ENCODE measurements at places on chromosomes 7 and 10.

GRCh38 chr7:94374721-94375566, 19.8 kb upstream of the COL1A2 start:
- peak; percentile 85 for DNase-seq

DNA sequence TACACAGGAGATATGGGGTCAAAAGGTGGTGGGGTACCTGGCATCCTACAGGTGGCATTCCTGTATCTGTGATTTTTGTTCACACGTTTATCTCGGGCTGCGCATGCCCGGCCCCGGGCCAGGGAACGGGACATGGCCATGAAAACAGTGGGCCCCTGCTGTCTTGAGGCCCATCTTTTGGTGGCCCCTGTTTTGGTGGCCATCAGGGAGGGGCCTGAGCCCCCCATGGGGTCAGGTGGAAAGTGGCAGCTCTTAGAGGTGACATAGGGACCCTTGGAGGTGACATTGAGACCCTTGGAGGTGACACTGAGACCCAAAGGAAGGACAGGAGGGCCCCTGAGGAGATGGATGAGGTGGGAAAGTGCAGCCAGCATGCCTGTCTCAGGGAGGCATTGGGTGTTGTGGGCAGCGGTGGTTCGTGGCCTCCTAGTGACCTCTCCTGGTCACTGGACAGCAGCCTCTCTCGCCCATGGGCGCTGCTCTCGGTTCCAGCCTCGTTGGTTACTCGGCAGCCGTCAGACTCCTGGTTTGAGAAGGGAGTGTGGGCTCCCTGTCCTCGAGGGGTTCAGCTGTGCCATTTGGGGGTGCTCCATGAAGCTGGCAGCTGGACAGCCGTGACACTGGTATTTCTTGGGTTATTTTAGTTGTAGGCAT, 39.9 kb downstream of the INPP5A start:
- DNase-seq, result no peak

- no peak for DNase-seq
Observed at GRCh38 chr7:109091042-109091441, 521.4 kb downstream of the DNAJB9 start.

DNA sequence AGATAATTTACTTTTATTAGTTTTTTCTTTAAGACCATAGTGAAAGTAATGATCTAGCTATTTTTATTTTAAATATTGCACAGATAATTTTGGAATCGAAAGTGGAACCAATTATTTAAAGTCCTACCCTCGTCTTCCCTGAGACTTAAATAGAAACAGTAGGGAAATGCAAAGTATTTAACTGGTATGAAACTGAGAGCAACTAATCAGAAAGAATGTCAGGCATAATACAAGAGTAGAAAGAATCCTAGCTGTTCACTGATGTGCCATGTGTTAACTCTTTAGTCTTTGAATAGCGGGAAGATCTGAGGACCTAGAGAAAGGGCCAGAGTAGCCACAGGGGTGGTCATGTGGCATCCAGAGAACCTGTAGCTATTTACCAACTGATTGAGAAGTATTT, 630.0 kb downstream of the NRG3 start:
- no peak for DNase-seq

DNA sequence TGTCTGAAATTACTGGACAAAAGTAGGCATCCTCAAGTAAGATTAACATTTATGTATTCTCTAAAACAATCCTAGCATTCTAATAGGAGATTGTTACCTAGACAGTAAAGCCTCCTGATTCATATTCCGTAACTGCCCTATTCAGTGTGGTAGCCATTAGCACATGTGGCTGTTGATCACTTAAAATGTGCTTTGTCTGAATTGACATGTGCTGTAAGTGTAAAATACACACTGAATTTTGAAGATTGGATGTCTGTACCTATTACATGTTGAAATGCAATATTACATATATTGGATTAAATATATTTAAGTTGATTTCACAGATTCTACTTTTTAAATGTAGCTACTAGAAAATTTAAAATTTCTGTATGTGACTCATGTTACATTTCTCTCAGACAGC, 14.6 kb downstream of the EDRF1 start:
- DNase-seq, result no peak

- no peak for DNase-seq
Observed at GRCh38 chr10:132422903-132423825, 26.2 kb downstream of the PWWP2B start.

- no peak for DNase-seq
Observed at GRCh38 chr10:91460681-91461080, 50.5 kb downstream of the HECTD2 start.

GRCh38 chr7:40969641-40970040, 733.2 kb downstream of the INHBA start:
- DNase-seq, result no peak

DNA sequence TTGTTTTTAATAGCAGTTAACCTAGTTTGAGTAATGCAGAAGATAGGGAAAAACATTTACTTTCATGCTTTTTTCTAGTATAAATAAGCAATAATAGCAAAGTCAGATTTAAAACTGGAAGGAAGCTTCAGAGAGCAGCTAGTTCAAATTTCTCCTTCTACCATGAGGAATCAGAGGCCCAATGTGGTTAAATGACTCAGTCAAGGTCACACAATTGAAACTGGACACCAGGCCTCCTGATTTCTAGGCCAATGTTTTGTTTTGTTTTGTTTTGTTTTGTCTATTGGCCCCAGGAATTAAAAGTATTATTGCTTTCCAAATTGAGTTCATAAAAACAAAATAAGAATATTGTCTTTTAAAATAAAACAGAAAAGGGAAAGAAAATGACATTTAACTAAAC, 122.3 kb downstream of the TRIL start:
- DNase-seq, result no peak
